ENCODE measurements at places on chromosomes 7 and 10.

DNA sequence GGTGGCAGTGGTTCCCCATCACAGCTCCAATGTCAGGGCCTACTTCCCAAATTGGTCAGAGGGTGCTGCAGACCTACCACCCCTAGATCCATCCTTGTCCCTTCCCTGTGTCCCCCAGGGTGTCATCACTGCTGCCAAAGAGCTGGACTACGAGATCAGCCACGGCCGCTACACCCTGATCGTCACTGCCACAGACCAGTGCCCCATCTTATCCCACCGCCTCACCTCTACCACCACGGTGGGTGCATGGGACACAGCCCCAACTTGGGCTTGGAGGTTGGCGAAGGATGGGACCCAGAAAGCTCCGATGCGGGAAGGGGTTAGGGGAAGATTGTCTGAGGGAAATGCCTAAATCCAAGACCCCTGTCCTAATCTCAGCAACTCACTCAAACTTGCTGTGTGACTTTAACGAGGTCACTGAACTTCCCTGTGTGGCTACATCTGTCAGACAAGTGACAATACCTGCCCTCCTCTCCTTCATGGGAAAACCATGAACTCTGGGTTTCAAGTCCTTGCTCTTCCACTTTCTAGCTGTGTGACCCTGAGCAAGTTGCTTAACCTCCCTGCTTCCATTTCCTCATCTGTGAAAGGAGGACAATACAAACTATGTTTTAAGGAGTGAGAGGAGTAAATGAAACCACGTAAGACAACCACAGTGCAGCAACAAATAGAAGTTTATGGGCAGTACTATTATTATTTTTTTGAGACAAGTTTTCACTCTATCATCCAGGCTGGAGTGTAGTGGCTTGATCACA lies 4.9 kb upstream of the VSIR start:
- DNase-seq, result no peak

- no peak for DNase-seq
Measured at GRCh38 chr7:102191556-102192379, 94.9 kb upstream of the SH2B2 start.

DNA sequence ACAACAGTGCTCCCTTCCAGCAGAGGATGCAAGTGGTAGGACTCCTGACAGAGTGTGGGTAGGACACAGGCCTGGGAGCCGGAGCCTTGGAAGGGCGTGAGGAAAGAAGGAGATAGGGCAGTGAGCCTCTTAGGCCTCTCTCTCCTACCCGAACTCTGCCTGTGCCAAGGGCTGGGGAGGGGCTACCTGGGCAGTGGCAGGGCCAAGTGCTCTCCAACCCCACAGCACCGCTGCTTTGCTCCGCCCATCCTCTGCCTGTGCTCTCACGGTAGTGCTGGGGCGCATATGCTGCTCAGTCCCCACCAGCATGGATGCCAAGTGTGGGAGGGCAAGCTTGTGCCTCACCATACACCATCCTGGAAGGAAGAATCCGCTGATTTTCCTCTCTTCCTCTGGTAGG lies 7.5 kb downstream of the FAM131B start:
- no peak for DNase-seq

GRCh38 chr10:23364378-23364777 lies 19.8 kb upstream of the C10orf67 start:
- DNase-seq, result no peak

DNA sequence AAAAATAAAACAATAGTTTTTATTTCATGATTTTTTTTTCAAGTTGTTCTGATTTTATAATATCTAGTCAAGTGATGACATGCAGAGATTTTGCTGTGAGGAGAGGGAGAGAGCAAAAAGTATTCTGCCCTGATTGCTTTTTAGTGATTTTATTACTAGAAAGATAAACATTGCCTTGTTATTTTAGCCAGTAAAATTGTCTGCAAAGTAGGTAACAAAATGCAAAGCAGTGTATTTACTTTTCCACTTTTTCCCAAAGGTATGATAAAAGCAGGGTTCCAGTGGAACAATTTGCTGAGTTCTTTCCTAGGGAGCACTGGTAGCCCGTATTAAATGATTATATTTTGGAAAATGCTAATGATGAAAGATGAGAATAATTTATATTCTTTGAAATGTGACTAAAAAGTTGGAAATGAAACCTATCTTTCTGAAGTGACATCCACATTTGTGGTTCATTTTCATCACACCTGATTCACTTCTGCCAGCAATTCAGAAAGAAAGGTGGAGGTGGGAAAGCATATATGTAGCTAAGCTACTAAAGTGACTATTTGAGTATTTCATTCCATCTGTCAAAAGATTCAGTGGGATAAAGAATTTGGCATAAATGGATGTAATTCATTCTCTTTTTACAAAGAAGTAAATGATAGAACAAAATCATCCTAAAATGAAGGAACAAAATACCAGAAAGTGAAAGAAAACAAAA lies 300.3 kb downstream of the ADK start:
- DNase-seq, result no peak

GRCh38 chr7:85287106-85287825 lies 100.4 kb upstream of the SEMA3D start:
- no peak for DNase-seq

DNA sequence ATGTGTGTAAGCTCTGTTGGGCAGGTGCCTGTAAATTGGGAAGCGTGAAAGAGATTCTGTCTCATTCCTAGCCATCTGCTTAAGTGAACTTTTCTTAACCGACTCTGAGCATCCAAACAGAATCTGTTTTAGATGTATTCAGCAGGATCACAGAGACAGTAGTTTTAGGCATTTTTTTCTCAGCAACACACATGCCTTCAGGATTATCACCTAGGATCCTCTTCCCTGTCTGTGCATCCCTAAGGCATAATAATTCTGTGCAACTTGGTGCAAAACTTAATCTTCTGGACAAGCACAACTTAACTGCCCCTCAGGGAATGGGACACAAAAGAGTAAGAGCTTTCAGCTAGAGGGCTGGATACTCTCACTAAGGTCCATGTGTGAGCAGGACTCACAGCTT lies 284.8 kb downstream of the C7orf25 start:
- no peak for DNase-seq

- DNase-seq, result no peak
Measured at GRCh38 chr7:64516451-64516850, 46.4 kb downstream of the ZNF680 start.

- no peak for DNase-seq
Measured at GRCh38 chr7:87036985-87037384, 22.5 kb downstream of the ELAPOR2 start.

DNA sequence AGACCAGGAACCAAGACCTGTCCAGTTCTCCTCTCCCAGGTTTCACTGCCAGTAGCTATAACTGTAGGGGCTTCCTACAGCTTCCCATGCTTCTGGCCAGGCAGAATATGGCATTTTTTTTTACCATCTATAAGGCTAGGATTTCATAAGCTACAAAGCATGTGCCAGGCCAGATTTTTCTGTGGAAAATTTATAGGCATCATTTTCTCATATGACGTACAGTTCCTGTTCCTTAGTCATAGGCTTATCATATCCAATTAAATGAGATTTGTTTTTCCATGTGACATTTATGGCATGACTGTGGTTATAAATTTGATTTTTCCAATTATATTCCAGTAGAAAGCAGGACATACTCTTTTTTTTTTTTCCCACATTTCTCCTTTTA lies 208.6 kb upstream of the NPY start:
- DNase-seq, result no peak

DNA sequence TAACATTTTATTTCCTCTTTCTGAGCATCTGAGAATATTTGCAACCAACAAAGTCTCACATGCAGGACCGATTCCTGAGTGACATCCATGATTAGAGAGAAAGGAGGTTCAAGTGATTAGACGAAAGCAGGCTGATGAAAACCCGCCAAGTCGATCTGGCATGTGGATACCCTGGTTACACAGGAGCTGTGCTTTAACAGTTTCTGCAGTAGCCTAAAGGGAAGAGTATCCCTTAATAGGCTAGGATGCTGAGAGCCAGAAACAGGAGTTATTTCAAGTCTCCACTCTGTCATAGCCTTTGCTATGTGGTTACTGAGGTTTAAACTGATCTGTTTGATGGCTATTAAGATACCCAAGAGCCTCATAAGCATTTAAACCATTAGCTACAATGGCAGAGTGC lies 82.5 kb downstream of the PRKCQ start:
- DNase-seq, result no peak

DNA sequence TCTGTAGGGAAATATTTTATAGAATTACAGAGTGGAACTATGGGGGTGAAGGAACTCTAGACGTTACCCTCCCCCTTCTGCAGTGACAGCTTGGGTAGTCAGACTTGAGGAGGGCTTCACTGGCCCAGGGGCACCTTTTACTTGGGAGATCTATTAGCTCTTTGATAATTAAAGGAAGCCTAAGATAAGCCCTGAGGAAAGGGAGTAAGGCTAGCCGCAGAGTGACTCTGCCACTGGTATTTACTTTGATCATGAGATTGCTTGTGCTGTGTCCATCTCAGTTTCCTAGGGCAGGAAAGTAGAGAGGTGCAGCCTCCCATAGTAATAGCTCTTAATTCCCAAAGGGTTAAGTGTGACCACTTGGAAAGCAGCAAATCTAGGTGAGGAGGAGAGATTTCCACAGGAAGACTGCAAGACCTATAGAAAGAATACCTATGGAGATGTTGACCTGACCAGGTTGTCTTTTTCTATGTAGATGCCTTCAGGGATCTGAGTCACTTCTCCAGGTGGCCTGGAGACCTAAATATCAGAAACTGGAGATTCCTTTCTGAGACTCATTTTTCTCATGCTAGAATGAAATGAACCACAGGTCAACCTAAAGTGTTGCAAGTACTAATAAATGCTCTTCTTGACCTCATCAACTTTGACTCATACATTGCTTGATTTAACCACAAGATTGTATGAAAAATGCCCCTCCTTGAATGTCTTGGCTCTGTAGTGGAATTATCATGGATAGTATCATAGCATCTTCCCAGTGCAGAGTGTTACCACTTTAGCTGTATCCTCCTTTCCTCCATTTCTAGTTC lies 447.3 kb upstream of the GHITM start:
- no peak for DNase-seq

GRCh38 chr10:31647861-31648260 lies 280.8 kb downstream of the ARHGAP12 start:
- DNase-seq, result no peak

- DNase-seq, result no peak
Measured at GRCh38 chr10:35794703-35795102, 152.6 kb upstream of the FZD8 start.

- DNase-seq, result no peak
Measured at GRCh38 chr10:78437998-78438906, 404.6 kb downstream of the RPS24 start.

DNA sequence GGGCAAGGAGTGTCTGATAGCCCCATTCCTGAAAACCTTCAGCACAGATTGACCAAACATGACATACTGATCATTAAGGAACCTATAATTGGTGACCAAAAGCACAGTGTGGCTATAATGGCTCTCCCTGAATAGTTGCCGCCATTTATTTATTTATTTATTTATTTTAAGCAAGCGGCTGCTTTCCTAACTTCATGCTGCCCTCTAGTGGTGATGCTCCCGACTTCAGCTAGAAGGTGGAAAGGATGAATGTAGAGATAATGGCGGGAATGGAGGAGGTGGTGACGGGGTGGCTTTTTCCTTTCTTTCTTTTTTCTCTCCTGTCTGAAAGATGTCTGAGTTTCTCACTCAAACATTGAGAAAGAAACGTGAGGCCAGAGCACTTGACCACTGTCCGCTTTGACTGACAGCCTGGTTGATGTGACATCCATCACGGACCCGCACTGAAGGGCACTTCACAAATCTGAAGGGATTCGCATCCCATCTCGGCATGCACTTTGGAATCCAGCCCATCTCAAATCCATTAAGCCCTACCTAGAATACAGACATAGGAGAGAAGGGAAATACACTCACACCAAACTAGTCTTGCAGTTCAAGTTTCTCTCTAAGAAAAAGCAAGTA lies 1090.1 kb downstream of the KCNMA1 start:
- peak; percentile 61 for DNase-seq

Data from NT2/D1 (cell line).